ENCODE measurements at places on chromosomes 1 and 21.

DNA sequence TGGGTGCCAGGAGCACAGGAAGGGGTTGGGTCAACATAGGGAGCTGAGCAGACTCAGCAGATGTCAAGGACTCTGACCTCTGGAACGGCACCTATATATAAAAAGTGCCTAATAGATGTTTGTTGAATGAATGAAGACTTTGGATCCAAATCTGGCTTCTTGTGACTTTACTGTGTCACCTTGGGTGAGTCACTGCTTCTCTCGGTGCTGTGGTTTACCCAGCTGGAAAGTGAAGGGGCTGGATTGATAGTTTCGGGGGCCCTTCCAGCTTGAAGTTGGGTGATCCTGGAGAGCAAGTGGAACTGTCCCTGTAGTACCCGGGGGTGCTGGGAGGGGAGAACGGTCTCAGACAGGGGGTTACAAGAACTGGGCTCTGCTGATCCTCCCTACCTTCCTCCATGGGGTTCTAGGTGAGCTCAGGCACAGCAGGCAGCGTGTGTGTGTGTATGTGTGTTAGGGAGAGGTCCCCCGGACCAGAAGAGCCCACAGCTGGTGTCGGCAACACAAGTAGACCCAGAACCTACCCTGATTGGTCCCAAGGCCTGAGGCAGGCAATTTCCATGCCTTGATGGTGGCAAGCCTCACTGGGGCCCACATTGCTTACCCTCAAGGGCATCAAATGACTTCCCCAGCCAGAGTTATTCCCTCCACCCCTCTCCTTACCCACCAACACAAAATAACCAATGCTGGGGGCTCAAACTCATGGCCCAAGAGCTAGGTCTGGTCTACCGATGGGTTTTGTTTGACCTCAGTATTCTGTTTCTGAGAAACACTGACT is 5.5 kb upstream of the PADI1 start:
- no peak for DNase-seq

GRCh38 chr21:35084869-35085268 is 35.8 kb upstream of the RUNX1 start:
- no peak for DNase-seq

GRCh38 chr1:108816049-108816893 is 40.6 kb downstream of the AKNAD1 start:
- peak; percentile 73 for DNase-seq

GRCh38 chr1:87269921-87270320 is 58.8 kb upstream of the LMO4 start:
- DNase-seq, result no peak

DNA sequence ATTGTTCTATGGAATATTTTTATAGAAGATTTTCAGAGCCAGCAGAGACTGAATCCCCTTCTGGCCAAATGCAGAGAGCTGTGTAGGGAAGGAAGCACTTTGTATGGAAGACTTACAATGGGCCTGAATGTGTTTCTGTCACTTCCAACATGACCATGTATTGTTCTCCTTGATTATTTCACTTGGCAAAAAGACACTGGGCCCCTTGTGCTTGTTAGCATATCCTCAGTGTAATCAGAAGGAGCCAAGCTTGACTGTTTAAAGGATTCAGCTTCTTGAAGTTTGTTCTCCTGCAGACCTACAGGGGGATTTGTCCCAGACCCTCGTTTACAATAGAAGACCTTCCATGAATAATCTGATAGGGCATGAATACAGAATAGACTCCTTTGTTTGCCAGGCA is 48.1 kb upstream of the UBE2U start:
- no peak for DNase-seq

GRCh38 chr21:36783612-36784374 is 84.9 kb downstream of the SIM2 start:
- DNase-seq, result no peak

- DNase-seq, result peak; percentile 56
Measured at GRCh38 chr1:13700521-13701270, 708 bp downstream of the PRDM2 start.

GRCh38 chr1:115302390-115302961 is 35.6 kb downstream of the NGF start:
- no peak for DNase-seq

DNA sequence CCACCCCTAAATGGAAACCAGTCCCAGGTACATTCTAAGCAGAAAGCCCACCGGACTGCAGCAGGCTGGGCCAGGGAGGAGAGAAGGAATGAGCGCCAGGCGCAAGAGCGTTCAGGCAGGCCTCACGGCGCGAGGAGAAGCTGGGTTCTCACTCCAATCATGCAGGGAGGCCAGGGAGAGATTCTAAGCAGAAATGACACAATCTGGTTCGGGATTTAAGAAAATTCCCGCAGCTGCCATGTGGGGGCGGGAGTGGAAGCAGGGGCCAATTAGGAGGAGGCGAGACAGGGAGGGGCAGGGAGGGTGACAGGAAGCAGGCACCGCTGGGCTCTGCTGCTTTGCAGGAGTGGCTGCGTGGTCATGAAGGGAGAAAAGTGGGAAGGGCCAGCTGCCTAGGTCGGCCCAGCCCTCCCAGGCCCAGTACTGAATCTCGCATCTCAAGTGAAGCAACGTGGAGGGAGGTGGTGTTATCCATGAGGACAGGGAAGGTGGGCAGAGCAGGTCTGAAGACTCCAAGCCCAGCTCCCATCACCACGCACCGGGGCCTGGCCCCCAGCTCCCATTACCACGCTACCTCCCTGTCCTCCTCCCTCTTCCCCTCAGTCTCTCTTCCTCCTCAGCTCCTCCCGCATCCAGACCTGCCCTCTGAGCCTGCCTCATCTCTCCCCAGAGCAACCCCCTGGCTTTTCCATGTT is 11.8 kb downstream of the NPHP4 start:
- peak; percentile 52 for DNase-seq

DNA sequence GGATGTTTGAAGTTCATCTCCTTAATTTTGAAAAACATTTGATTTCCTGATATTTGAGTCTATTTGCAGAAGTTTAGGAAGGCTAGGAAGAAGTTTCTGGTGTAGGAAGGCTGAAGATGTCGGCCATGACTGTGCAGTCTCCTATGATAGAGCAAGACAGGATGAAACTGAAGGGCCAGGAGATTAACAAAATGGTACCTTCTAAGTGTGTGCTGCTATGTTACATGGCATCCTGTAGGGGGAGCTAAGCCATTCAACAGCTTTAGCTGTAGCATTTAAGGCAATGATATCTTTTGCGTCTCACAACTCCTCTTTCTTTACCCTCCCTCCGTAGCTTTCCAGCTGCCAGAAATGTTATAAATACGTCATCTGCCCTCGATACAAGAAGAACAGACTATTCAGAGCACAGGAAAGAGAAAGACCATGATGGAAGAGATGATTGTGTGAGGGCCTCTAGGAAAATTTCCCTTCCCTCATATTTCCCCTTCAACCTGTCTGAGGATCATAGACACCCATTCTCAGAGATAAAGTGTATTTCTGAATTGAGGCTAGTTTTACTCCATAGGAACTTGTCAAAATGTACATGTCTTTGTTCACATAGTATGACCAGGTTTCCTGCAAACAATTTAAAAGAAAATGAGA is 61.1 kb downstream of the XCL1 start:
- DNase-seq, result no peak

GRCh38 chr1:179353546-179353945 is 12.2 kb upstream of the AXDND1 start:
- no peak for DNase-seq

GRCh38 chr1:219430419-219430818 is 182.5 kb downstream of the ZC3H11B start:
- no peak for DNase-seq

GRCh38 chr1:9844756-9845155 is 21.0 kb upstream of the CLSTN1 start:
- DNase-seq, result no peak

GRCh38 chr1:202765721-202766120 is 42.5 kb downstream of the KDM5B start:
- no peak for DNase-seq

DNA sequence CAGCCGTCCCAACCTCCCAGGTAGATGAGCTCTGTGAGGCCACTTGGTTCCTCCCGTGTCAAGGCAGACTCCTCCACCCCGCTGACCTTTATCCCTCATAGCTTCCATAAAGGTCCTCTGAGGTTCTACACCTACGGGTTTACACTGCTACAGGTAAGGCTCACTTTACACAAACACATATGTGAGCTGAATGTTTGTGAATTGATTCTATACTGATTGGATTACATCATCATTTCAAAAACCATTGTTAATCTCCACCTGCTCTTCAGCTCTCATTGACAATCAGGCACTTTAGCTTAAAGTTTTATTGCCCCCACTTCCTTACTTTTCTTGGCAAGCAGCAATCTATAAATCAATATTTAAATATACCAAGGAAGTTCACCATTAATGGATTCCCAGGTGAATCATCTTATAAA is 12.8 kb upstream of the RGS16 start:
- DNase-seq, result no peak

GRCh38 chr1:57590978-57591377 is 167.1 kb upstream of the DAB1 start:
- DNase-seq, result no peak

DNA sequence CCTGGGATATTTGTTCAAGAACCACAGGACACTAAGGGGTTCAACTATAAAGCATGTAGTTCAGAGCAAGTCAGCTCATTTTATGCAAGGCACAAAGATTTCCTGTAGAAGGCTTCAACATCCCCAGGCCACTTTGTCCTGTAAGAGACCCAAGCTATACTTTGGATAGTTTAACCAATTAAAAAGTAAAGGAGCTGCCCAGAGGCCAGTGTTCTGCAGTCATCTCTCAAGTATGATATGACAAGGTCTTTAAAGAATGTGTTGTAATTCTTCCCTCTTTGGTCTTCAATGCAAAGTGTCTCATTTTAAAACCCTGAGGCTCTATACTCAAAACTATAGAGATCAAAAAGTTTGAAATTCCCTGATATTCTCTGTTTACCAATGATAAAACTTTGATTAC is 34.1 kb downstream of the KRTAP20-3 start:
- no peak for DNase-seq

GRCh38 chr1:27809883-27810282 is 20.7 kb upstream of the PPP1R8 start:
- no peak for DNase-seq

Measured in renal cortex interstitium (tissue), 15 donors.